ENCODE measurements at places on chromosomes 2 and 18. TPM values are rescaled to one million over a fixed set of nuclear protein-coding genes. Genes with fewer than 3 reads are reported as not detected.

The AFG3L2 gene
- 51.5 TPM for total RNA-seq

- peak; percentile 19 for DNase-seq
These were observed 540.1 kb downstream of the NRXN1 start for GRCh38 chr2:50491541-50492476.

GRCh38 chr2:101113441-101114267 lies 37.5 kb downstream of the TBC1D8 start:
- peak; percentile 87 for DNase-seq

DNA sequence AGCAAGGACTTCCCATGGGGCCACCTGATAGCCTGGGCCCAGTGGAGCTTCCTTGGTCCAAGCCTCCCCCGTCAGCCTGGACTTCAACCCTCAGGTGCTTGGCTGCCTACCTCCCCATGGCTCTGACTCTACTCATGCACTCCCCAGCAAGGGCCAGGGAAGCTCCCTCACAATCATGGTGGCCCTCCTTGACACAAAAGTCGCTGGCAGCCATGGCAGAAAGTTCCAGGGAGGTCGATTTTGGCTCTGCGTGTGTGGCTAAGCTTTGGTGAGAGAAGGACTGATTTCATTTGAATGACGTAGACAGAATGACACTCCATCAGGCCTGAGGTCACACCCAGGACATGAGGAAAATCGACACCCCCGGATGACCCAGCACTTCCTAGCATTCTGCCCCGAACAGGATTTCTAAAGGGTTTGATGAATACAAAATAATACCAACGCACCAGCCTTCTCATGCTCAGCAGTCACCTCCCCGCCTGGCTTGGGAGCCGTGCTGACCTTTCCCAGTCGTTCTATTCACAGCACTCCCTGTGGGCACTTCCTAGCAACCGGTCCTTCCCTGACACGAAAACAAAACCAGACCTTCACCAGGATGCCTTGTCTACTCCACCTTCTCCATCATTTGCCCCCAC lies 52.7 kb downstream of the LBH start:
- no peak for DNase-seq

DNA sequence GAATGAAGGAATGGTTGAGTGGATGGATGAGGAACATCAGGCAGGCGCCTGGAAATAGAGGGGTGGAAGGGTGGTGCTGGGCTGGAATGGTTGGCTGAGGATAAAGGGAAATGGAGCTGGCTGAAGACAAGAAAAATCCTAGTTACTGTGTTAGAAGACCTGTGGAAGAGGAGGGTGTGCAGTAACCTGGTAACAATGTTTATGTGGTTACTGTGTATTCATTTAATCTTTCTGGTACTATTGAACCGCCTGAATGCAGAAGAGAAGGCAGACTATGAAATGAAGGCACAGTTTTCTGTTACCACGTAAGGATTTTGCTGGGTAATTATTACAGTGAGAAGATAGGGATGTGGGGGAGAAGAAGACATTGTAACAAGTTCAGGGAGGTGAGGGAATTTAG lies 110.3 kb upstream of the MGAT5 start:
- no peak for DNase-seq

The ARHGAP25 gene
- 6.2 TPM for total RNA-seq

The ABCB11 gene
- total RNA-seq, result not detected

DNA sequence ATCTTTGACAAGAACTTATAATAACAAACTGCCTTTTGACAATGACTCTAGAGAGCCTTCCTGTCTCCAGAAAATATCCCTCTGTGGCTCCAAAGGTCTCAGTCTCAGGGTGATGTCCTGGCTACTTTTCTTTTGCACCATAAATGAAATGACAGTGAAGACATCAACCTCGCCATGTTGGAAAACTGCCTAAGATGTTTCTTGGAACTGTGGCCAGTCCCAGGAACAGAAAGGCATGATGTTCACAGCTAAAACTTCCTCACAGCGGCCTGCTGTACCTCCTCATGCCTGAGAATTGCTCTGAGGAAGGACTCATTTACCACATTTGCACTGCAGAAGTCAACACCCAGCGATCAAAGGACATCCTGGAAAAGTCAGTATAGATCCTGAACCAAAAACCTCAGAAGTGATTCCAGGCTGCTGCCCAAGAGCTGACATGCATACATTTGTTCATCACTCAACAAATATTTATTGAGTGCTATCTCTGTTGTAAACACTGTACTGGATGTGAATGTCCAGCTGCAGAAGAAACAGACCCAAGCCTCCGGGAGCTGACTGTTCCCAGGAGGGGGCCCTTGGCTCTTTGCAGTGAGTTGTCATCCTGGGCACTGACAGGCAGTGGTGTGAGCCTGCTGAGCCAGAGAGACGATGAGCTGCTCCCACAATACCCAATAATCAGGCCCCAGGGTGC lies 64.3 kb upstream of the ACSL3 start:
- peak; percentile 72 for DNase-seq

DNA sequence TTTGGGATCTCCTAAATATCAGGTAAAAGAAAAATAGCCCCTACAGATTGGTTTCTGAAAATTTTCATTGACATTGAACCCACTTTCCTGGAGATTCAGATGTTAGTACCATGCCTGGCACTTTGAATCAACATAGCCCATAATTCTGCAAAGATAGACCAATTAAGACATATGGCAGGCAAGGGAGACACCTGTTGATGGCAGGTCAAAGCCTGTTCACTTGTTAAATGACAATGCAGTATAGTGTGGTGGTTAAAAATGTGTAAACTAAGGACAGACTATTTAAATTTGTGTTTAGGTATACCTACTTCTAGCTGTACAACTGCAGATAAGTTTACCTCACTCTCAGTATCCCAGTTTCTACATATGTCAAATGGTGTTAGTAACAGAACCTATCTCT lies 178.1 kb upstream of the MMADHC start:
- DNase-seq, result no peak

DNA sequence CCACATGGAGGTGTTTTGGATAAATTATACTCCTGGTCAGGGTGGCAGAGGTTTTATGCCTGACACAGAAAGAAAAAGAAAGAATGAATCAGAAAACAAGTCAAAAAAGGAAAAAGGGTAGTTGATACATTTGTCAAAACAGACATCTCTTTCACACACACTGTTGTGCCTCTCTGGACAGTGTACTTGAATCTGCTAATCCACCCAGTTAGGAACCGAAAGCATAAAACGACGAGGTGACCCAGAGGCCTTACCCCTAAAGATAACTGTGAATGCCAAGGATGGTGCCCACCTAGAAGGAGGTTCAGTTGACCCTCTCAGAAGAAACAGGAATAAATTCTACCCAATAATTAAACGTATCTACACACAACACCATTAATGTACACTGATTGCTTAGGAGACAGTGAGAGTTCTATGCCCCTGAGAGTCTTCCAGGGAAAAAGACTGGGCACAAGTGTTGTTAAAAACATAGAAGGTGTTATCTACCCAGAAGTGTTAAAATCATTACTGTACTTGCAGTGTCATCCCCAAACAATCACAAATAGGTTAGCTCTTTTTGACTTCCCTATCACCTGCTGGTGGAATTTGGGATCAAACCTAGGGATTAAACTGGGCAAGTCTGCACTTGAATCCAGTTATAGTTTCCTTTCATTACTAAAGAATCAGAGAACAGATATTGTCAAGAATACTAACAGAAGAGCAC lies 123.2 kb upstream of the DNAJC10 start:
- DNase-seq, result no peak

DNA sequence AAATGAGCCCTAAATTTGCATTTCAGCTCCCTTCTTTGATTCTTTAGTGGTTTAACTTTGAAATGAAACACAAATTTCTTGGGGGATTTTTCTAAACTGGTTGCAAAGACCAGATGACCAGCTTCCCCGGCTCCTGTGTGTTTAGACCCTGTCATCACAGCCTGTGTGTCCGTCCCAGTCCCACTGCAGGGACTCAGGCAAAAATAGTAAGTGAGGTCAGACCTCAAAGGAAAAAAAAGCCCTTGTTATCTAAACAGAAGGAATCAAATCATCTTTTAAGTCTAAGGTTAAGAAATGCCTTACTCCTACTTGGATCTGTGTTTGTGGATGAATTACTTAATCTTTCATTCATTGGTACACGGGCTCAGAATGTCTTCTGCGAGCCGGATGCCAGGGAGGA lies 423.7 kb downstream of the LPIN1 start:
- no peak for DNase-seq

The PROKR1 gene
- not detected for total RNA-seq

The CGREF1 gene
- total RNA-seq, result 10.7 TPM

GRCh38 chr2:44170311-44170717 lies 1.6 kb downstream of the PPM1B start:
- peak; percentile 32 for DNase-seq

GRCh38 chr2:238158018-238158508 lies 707 bp upstream of the ERFE start:
- DNase-seq, result no peak

GRCh38 chr2:76280686-76281085 lies 570.0 kb upstream of the GCFC2 start:
- DNase-seq, result no peak

DNA sequence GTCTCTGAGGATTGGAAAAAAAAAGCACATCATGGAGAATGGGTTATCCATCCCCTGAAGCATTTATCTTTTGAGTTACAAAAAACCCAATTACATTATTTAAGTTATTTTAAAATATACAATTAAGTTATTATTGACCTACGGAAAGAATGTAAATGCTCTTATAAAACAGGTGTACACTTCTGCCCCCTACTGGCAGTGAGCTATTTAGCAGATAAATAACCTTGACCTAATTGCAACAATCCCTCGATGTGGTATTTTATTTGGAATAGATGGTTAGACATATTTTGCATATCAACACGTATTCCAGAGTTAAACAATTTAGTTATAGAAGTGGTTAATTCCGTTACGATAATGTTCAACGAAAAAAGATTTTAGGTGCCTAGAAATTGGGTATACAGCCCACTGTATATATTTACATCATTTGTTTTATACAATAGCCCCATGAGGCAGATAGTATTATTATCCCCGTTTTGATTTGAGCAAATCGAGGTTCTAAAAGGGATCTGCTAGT lies 9.1 kb upstream of the DAW1 start:
- peak; percentile 19 for DNase-seq

GRCh38 chr2:164257742-164258141 lies 363.5 kb downstream of the GRB14 start:
- DNase-seq, result no peak

The ESPNL gene
- 3.9 TPM for total RNA-seq

- DNase-seq, result no peak
These were observed 308.3 kb downstream of the SETBP1 start for GRCh38 chr18:44988821-44989587.

DNA sequence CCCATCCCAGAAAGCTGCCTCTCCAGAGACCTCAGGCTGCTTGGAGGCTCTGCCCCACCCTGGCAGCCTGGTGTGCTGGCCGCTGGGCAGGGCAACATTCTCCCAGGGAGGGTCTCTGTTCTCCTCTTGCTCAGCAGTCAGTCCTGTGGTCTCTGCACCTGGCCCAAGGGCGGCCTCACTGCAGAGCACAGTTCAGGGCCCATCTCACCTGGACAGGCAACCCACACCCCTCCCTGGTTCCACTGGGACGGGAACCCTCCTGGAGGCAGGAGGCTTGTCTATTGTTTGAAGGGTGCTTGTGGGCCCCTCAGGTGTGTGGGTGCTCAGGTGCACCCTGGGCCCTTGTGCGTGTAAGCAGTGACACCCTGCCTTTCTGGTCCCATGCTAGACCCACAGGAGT lies 67.2 kb upstream of the OTOS start:
- no peak for DNase-seq

DNA sequence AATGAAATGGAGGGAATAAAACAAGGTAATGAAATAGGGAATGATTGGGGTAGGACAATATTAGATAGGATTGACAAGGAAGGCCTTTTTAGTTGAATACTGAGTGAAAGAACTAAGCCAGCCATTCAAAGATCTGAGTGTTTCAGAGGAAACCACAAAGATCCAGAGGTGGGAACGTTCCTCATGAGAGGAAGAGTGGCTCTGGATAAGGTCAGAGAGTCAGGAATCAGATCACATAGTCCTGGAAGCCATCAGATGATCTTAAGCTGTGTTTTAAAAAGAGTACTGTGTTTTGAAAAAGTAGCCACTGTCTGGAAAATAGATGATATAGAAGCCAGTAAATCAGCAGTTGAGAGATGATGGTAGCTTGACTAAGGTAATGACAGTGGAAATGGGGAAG lies 11.8 kb downstream of the TTLL4 start:
- no peak for DNase-seq

DNA sequence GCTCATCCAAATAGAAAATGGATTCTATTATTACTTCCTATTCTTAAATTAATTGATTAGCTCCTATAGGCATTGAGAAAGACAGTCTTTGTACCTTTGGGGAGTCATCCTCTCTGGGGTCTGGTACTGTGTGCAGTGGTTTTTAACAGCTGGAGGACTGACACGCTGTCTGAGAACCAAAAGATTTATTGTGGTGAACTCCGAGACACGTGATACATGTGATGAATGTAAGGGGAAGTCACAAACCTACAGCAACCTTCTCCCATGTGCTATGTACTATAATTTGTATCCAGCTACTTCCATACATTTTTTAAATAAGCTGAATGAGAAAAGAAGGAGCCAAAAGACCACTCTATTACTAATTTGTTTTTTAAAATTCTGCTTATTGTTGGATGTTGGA lies 133.7 kb downstream of the GALNT3 start:
- DNase-seq, result no peak

- DNase-seq, result no peak
These were observed at the start of gene NEUROD1 for GRCh38 chr2:181680055-181680936. Gene NEUROD1, minus strand, starts transcription at chr2:181680517. Its CDS starts 1,657 bp downstream, at chr2:181678860.

DNA sequence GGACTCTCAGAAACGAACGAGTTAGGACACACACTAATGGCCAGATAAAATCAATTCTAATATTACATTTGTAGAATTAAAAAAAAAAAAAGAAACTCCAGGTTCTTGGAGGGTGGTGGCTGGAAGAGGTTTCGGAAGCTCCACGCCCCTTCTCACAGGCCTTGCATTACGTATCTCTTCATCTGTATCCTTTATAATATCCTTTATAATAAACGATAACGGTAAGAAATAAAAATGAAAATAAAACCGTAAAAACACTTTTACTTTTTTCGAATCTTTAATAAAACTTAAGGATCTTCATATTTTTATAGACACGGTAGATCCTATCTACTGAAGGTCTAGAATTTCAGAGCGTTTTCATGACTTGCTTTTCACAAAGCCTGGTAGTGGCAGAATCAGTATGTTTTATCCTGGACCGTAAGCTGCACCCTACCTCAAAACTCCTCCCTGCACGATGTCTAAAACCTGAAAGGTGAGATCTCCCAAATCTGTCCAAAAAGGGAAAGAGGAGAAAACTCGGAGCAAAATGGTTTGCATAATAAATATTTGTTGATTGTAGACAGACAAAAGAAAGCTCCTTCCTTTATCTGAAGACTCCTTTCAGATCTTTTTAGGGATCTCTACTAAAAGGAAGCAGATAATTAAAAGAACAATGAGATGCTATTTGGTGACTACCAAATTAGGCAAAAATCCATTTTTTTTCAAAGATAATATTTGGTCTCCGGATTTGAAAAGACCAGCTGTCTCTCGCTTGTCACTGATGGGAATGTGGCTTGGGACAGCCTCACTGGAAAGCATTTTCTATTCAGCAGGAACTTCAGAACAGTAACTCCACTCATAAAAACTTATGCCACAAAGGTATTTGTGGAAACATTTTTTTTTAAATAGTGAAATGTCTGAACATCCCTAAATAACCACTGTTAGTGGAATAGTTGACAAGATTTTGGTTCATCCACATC lies 2.0 kb upstream of the CXCR4 start:
- DNase-seq, result no peak

GRCh38 chr2:3948191-3948590 lies 244.8 kb downstream of the DCDC2C start:
- DNase-seq, result no peak

The NRP2 gene
- 9.7 TPM for total RNA-seq

GRCh38 chr2:36555789-36556188 lies 42.2 kb downstream of the FEZ2 start:
- no peak for DNase-seq

Data from prostate gland (tissue), 2 donors.